ENCODE measurements at places on chromosomes 5 and 9.

- DNase-seq = no peak
Observed at GRCh38 chr9:18555105-18555883, 81.3 kb downstream of the ADAMTSL1 start.

DNA sequence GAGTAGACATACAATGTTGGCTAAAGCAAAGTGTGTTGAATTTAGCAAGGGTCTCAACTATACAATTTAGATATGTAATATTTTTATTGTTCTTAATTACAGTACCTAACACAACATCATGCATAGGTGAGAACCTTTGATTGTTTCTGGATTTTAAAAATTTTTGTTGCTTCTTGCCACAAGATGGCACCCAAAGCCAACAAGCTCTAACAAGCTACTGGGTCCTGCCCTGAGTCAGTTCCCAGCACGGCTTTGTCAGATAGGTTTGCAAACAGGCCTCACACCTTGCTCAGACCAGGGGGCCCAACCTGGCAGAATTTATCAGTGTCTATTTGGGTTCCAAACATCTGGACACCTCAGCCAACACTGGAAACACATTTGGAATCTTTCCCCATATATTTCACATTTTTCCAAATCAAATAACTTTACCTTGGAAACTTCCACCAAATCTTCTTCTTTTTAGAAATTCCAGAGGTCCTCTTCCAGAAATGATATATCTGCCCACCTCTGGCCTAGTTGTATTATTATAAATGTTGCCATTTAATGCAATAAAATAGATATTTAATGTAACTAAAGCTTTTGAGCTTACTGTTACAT is 49.5 kb upstream of the EGFLAM start:
- DNase-seq = peak; percentile 26

GRCh38 chr5:42542106-42542505 is 118.9 kb downstream of the GHR start:
- DNase-seq = no peak

DNA sequence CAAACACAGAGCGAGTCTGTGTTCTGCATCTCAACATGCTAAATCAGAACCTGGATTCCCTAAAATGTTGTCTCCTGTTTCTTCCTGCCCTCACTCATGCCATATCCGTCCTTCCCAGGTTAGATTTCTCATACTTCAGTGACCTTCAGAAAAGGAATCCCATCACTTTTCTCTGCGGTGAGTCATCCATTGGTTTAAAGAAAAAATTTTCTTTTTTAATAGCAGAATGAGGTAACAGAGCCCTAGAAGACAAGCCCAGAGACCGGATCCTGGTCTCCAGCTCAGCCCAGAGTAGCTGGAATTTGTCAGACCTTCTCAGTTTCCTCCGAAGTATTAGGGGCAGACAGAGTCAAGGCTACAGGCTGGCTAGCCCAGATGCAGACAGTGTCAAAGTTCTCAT is 143.2 kb upstream of the DMRT1 start:
- DNase-seq = no peak

DNA sequence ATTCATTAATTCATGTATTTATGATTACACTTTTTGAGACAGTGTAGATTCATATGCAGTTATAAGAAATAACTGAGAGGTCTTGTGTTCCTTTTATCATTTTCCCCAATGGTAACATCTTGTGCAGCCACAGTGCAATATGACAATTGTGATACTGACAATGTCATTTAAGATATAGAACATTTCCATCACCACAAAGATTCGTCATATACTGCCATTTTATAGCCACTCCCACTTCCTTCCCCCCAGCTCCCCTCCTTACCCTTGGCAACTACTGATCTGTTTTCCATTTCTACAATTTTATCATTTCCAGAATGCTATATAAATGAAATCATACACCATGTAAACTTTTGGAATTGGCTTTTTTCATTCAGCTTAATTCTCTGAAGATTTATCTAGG is 53.8 kb downstream of the NR2F1 start:
- no peak for DNase-seq

GRCh38 chr5:56910210-56910965 is 992 bp downstream of the SETD9 start:
- no peak for DNase-seq

GRCh38 chr9:96413302-96414221 is 4.6 kb downstream of the ZNF367 start:
- peak; percentile 45 for DNase-seq

DNA sequence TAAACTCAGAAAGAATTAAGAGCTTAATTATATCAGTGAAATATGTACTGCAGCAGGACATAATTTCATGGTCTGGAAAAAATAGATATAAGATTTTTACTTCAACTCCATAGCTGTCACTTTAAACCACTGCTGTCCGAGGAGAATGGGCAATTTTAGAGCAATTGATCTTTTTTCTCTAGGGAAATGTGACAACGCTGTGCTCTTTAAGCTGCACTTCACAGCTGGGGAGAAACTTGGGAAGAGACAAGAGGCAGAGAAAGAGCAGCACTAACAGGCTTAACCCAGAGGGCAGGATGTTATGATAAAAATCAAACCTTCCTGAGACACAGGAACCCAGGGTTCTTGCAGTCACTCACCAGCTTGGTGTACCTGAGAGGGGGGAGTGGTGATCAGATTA is 92.0 kb downstream of the SPOCK1 start:
- no peak for DNase-seq

DNA sequence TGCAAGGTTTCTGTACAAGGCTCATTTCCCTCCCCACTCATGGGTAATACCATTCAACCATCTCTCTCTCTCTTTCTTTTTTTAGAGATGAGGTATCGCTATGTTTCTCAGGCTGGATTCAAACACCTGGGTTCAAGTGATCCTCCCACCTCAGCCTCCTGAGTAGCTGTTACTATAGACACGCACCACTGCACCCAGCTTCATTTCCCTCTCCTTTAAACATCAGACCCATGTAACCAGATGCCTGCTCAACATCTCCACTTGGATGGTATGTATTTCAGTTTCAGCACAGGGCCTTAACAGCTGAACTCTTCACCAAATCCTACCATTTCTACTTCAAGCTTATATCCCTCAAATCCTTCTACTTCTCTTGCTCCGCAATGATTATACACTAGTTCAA is 117.4 kb downstream of the SSBP2 start:
- no peak for DNase-seq
